RWPE2 (cell line): ENCODE measurements at places on chromosomes 7 and 10.
A peak's percentile ranks its signal among the peaks of the same experiment; 100 is the strongest.

GRCh38 chr7:86978808-86979506 is 80.5 kb downstream of the ELAPOR2 start:
- H3K36me3 ChIP-seq: no peaks in the 10 kb centered on the region
- no peaks in the 10 kb centered on the region for H3K27me3 ChIP-seq
- H3K27ac ChIP-seq: no peak overlapping the region
- H3K4me3 ChIP-seq: no peak overlapping the region
- H3K4me1 ChIP-seq: no peaks in the 10 kb centered on the region
- DNase-seq: no peak

- H3K36me3 ChIP-seq: no peaks in the 10 kb centered on the region
- H3K4me3 ChIP-seq: peak overlapping the region; percentile 71
- H3K27ac ChIP-seq: no peak overlapping the region
- no peak for DNase-seq
- no peaks in the 10 kb centered on the region for H3K27me3 ChIP-seq
- H3K4me1 ChIP-seq: peaks cover 6% of the 10 kb centered on the region
Observed at GRCh38 chr7:36367561-36368077, 22.0 kb upstream of the ANLN start.

- H3K4me3 ChIP-seq: no peak overlapping the region
- no peaks in the 10 kb centered on the region for H3K36me3 ChIP-seq
- no peak for DNase-seq
- no peak overlapping the region for H3K27ac ChIP-seq
- H3K4me1 ChIP-seq: no peaks in the 10 kb centered on the region
Observed at GRCh38 chr10:70985824-70986622, 97.7 kb upstream of the PCBD1 start.

DNA sequence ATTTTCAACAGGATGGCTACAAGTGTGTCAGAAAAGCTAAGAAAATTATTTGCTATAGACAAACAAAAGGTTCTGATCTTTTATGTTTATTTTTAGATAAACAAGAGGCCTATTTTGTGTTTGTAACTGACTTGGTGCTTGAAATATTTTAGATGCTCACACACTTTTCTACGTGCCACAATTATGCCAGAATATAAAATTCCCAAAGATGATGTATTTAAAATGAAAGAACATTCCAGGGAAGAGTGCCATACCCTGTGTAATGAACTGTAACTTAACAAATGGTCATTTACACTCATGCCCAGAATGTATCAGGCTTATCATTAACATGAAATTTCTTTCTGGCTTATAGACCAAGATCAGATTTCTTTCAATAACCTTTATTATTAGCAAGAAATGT is 144.9 kb upstream of the MTPN start:
- no peak for DNase-seq
- H3K36me3 ChIP-seq: no peaks in the 10 kb centered on the region

- no peaks in the 10 kb centered on the region for H3K36me3 ChIP-seq
- no peak overlapping the region for H3K27ac ChIP-seq
- no peak for DNase-seq
- H3K27me3 ChIP-seq: peaks cover 7% of the 10 kb centered on the region
Observed at GRCh38 chr7:45220846-45221618, 63.4 kb downstream of the RAMP3 start.

GRCh38 chr10:85621562-85621961 is 745.0 kb downstream of the GRID1 start:
- no peak overlapping the region for H3K4me3 ChIP-seq
- no peak overlapping the region for H3K27ac ChIP-seq
- no peaks in the 10 kb centered on the region for H3K27me3 ChIP-seq
- H3K36me3 ChIP-seq: no peaks in the 10 kb centered on the region
- H3K4me1 ChIP-seq: no peaks in the 10 kb centered on the region

- H3K36me3 ChIP-seq: no peaks in the 10 kb centered on the region
- H3K4me1 ChIP-seq: no peaks in the 10 kb centered on the region
- H3K27ac ChIP-seq: no peak overlapping the region
- H3K4me3 ChIP-seq: no peak overlapping the region
Observed at GRCh38 chr10:108301002-108301401, 1136.5 kb upstream of the SORCS1 start.

DNA sequence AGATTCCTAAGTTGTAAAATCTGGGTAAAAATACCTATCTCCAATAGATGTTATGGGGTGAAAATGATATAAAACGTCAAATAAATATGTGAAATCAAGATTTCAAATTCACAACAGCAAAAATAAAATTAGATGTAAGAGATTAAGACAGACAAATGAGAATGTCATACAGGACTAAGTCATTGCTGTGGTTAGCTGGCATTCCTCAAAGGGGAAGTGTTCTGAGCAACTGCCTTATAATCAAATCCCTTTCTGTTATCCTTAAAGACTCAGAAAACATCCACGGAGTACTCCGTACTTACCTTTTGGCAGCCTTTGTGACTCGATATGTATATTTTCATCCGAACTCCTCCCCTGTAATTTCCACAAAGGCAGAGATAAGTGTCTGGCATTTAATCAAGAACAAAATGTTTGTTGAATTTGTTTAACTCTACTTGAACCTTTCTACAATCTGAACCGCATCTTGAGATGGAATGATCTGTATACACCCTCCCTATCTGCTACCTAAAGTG is 559.6 kb downstream of the GATA3 start:
- no peaks in the 10 kb centered on the region for H3K36me3 ChIP-seq
- H3K27ac ChIP-seq: no peak overlapping the region
- peaks cover 15% of the 10 kb centered on the region for H3K4me1 ChIP-seq
- H3K27me3 ChIP-seq: no peaks in the 10 kb centered on the region

GRCh38 chr7:6221340-6222319 is 50.8 kb downstream of the CYTH3 start:
- H3K4me1 ChIP-seq: no peaks in the 10 kb centered on the region
- no peak for DNase-seq
- no peak overlapping the region for H3K4me3 ChIP-seq

- H3K27me3 ChIP-seq: no peaks in the 10 kb centered on the region
- no peaks in the 10 kb centered on the region for H3K36me3 ChIP-seq
- H3K4me3 ChIP-seq: no peak overlapping the region
- H3K4me1 ChIP-seq: no peaks in the 10 kb centered on the region
Observed at GRCh38 chr10:62352356-62352970, 21.7 kb upstream of the ZNF365 start.

- no peak overlapping the region for H3K4me3 ChIP-seq
- H3K4me1 ChIP-seq: no peaks in the 10 kb centered on the region
- H3K27me3 ChIP-seq: peaks cover 6% of the 10 kb centered on the region
- DNase-seq: no peak
- no peak overlapping the region for H3K27ac ChIP-seq
- no peaks in the 10 kb centered on the region for H3K36me3 ChIP-seq
Observed at GRCh38 chr7:144866189-144866588, 30.3 kb upstream of the TPK1 start.

DNA sequence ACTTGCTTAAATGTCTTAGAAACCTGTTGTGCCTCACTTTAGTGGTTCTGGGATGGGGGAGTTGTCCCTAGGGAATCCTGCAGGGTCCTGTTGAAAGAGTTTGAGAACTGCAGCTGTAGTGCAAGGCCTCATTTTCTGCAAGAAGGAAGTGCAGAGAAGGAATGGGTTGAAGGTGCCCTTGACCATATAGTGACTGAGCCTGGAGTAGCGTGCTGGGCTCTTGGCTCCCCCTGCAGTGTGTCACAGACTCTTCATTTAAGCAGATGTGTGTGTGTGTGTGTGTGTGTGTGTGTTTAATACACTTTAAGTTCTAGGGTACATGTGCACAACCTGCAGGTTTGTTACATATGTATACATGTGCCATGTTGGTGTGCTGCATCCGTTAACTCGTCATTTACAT is 92.2 kb downstream of the GRK5 start:
- no peak for DNase-seq
- H3K27me3 ChIP-seq: no peaks in the 10 kb centered on the region
- H3K4me1 ChIP-seq: peaks cover 4% of the 10 kb centered on the region
- no peak overlapping the region for H3K4me3 ChIP-seq
- H3K36me3 ChIP-seq: no peaks in the 10 kb centered on the region
- H3K27ac ChIP-seq: no peak overlapping the region

GRCh38 chr10:119655566-119656001 is 4.4 kb downstream of the BAG3 start:
- peak overlapping the region; percentile 93 for H3K27ac ChIP-seq
- H3K27me3 ChIP-seq: no peaks in the 10 kb centered on the region
- H3K36me3 ChIP-seq: peaks cover 68% of the 10 kb centered on the region
- peaks cover 58% of the 10 kb centered on the region for H3K4me1 ChIP-seq

- no peaks in the 10 kb centered on the region for H3K27me3 ChIP-seq
- no peak overlapping the region for H3K4me3 ChIP-seq
- no peaks in the 10 kb centered on the region for H3K4me1 ChIP-seq
- no peaks in the 10 kb centered on the region for H3K36me3 ChIP-seq
- no peak overlapping the region for H3K27ac ChIP-seq
Observed at GRCh38 chr10:86127274-86127819, 239.2 kb downstream of the GRID1 start.

DNA sequence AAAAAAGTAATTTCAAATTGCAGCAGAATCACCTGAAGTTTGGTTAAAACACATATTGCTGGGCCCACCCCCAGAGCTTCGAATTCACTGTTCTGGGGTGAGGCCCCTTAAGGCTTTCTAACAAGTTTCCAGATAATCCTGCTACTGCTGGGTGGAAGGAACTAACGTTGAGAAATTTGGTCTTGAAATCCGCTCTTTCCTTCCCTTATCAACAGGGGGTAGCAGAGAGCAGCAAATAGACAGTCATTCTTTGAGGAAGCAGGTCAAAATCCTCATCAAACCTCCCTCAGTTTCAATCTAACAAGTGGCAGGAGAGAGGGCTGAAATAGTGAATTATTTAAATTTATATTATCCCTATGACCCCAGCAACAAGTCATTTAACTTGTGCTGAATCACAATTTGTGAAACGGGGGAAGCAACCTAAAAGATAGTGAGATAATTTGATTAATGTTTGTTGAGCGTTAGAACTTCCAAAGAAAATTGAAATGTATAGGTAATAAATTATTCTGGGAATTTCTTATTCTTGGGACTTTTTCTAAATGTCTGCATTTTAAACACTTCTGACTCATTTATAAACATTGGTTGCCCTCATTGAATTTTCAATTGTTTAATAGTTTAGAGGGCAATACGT is 21.7 kb upstream of the MALSU1 start:
- H3K27ac ChIP-seq: no peak overlapping the region
- no peak for DNase-seq
- no peak overlapping the region for H3K4me3 ChIP-seq
- H3K27me3 ChIP-seq: no peaks in the 10 kb centered on the region
- no peaks in the 10 kb centered on the region for H3K36me3 ChIP-seq
- H3K4me1 ChIP-seq: peaks cover 10% of the 10 kb centered on the region

- peak overlapping the region; percentile 5 for H3K27ac ChIP-seq
- H3K4me3 ChIP-seq: peak overlapping the region; percentile 68
- no peaks in the 10 kb centered on the region for H3K4me1 ChIP-seq
- peaks cover 8% of the 10 kb centered on the region; the same call in 1 of the 2 replicates for H3K36me3 ChIP-seq
- H3K27me3 ChIP-seq: no peaks in the 10 kb centered on the region
- no peak for DNase-seq
Observed at GRCh38 chr10:133356549-133357284, 1.1 kb downstream of the FUOM start.

DNA sequence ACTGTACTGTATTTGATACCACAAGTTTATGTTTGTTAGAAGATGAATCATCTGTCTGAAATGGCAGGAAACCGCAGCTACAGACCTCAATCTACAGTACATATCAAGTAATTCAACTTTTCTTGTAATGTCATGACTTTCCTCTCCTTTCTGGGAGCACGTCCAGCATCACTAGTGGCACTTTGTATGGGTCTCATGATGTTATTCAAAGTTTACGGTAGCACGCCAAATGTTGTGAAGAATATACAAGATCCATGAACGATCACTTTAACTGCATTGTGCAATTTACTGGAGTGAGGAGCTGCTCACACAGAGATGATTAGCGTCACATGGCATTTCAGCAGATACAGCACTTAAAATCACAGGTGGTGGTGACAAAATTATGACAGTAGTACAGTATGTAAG is 257.8 kb upstream of the GNAI1 start:
- H3K27ac ChIP-seq: no peak overlapping the region
- H3K4me3 ChIP-seq: no peak overlapping the region
- no peaks in the 10 kb centered on the region for H3K27me3 ChIP-seq
- DNase-seq: no peak
- no peaks in the 10 kb centered on the region for H3K4me1 ChIP-seq

GRCh38 chr10:132105302-132105995 is 39.7 kb downstream of the JAKMIP3 start:
- no peak overlapping the region for H3K4me3 ChIP-seq
- H3K4me1 ChIP-seq: no peaks in the 10 kb centered on the region
- no peak overlapping the region for H3K27ac ChIP-seq
- H3K27me3 ChIP-seq: no peaks in the 10 kb centered on the region

GRCh38 chr10:2575460-2575859 is 491.9 kb upstream of the PFKP start:
- H3K4me1 ChIP-seq: no peaks in the 10 kb centered on the region
- no peaks in the 10 kb centered on the region for H3K36me3 ChIP-seq
- no peak for DNase-seq
- no peak overlapping the region for H3K27ac ChIP-seq

DNA sequence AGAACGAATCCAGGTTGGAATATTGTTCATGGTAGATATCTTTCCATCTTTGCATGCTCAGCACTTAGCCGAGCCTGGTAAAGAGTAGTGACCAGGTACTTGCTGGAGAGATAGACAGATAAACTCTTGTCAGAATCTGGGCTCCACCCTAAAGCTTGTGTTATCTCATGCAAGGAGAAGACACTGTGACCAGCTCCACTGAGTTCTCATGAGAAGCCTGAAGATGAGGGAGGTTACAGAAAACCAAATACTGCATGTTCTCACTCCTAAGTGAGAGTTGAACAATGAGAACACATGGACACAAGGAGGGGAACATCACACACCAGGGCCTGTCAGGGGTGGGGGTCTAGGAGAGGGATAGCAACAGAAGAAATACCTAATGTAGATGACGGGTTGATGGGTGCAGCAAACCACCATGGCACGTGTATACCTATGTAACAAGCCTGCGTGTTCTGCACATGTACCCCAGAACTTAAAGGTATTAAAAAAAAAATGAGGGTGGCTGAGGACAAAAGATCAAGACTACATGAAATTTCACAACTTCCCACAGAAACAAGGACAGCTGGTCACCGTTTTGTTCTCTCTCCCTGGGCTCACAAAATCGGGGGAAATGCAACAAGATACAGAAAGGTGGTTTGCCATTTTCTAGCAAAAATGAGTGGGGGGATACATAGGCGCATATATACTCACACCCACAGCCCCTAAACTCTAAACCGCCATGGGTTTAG is 17.4 kb downstream of the DLG5 start:
- no peak for DNase-seq
- peaks cover 6% of the 10 kb centered on the region; the same call in 1 of the 2 replicates for H3K36me3 ChIP-seq
- peaks cover 23% of the 10 kb centered on the region for H3K4me1 ChIP-seq

DNA sequence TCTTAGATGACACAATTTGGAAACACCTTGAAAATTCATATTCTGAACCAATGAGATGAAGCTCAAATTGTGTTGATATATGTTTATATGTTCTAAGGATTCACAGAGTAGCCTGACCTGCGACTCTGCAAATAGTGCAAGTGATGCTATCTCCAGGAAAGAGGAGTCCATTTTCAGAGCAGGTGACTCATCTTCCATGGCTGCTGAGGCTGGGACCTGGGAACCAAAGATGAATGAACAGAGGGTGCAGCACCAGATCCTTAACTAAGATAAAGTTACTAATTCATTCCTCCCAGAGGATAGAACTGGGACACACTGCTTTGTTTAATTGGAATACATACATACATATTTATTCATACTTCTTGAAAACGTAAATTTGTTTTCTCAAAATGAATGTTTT is 240.6 kb upstream of the SEMA3C start:
- no peaks in the 10 kb centered on the region for H3K4me1 ChIP-seq
- no peak overlapping the region for H3K27ac ChIP-seq
- no peak overlapping the region for H3K4me3 ChIP-seq
- H3K36me3 ChIP-seq: no peaks in the 10 kb centered on the region
- no peak for DNase-seq

GRCh38 chr7:18455606-18456005 is 39.9 kb upstream of the HDAC9 start:
- no peaks in the 10 kb centered on the region for H3K36me3 ChIP-seq
- no peaks in the 10 kb centered on the region for H3K27me3 ChIP-seq
- no peak overlapping the region for H3K4me3 ChIP-seq
- no peak for DNase-seq
- H3K4me1 ChIP-seq: no peaks in the 10 kb centered on the region
